ENCODE measurements at places on chromosomes 5 and 9.
A peak's percentile ranks its signal among the peaks of the same experiment; 100 is the strongest.

DNA sequence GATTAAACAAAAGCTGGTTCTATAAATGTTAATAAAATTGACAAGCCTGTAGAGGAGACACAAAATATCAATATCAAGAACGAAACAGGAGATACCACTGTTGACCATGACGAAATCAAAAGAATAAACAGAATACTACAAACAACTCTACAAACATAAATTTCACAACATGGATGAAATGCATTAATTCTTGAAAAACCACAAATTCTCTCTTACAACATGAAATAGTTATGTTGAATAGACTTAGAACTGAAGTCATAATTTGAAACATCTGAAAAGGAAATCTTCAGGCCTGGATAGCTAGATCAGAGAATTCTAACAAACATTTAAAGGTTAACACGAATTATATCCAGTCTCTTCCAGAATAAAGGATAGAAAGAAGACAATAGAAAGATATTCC is 6.9 kb upstream of the SPATA31C1 start:
- DNase-seq: no peak

- no peak for DNase-seq
Measured at GRCh38 chr5:139458580-139459407, 3.7 kb downstream of the ECSCR start.

DNA sequence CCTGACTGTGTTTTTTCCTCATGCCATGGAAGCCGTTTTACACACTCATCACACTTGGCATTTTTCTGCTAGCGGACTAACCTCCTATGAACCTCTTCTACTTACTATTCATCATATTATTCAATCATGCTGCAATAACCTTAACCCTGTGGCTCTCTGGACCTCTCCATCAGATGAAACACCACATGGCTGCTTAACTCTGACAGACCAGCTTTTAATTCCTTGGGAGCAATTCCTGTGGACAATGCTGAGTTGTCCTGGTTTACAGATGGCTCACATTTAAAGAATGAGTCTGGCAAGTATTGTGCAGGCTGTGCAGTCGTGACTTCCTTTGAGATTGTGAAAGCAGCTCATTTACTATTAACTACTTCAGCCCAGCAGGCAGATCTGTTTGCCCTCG is 9.0 kb downstream of the OR1J1 start:
- no peak for DNase-seq

GRCh38 chr9:124752967-124753366 is 18.1 kb downstream of the NR6A1 start:
- no peak for DNase-seq

DNA sequence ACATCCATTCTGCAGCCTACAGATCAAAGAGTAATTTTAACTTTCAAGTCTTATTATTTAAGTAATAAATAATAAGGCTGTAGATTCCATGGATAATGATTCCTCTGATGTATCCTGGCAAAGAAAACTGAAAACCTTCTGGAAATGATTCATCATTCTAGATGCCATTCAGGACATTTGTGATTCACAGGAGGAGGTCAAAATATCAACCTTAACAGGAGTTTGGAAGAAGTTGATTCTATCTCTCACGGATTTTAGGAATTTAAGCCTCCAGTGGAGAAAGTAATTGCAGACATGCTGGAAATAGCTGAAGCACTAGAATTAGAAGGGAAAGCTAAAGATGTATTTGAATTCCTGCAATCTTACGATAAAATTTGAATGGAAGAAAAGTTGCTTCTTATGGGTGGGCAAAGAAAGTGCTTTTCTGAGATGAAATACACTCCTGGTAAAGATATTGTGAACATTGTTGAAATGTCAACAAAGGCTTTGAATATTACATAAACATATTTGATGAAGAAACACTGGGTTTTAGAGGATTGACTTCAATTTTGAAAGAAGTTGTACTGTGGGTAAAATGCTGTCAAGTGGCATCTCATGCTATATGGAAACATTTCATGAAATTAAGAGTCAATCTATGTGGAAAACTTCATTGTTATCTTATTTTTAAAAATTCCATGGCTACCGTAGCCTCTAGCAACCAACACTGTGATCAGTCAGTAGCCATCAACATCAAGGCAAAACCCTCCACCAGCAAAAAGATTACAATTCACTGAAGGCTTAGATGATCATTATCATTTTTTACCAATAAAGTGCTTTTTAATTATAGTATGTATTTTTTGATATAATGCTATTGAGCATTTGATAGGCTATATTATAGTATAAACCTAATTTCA is 1141.0 kb downstream of the CDH12 start:
- no peak for DNase-seq

DNA sequence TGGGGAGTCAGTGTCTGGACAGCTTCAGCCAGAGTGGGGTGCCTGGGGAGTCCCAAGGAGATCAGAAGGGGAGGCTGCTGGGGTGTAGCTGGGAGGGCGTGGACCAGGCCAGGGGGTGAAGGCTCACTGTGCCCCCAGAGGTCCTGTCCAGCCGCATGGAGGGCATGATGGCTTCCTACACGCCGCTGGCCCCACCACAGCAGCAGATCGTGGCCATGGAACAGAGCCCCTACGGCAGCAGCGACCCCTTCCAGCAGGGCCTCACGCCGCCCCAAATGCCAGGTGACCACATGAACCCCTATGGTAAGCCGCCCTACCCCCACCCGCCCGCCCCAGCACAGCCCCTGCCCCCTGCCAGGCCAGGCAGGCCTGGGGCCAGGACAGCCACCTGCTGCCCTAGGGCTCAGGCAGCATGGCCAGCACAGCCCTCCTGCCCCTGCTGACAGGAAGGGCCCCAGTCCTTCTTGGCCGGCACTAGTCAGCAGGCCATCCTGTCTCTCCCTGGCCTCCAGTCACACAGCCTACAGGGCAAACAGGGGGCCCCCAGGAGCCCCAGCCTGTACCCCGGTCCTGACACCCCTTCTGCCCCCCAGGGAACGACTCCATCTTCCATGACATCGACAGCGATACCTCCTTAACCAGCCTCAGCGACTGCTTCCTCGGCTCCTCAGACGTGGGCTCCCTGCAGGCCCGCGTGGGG is 82.1 kb downstream of the LMX1B start:
- no peak for DNase-seq

DNA sequence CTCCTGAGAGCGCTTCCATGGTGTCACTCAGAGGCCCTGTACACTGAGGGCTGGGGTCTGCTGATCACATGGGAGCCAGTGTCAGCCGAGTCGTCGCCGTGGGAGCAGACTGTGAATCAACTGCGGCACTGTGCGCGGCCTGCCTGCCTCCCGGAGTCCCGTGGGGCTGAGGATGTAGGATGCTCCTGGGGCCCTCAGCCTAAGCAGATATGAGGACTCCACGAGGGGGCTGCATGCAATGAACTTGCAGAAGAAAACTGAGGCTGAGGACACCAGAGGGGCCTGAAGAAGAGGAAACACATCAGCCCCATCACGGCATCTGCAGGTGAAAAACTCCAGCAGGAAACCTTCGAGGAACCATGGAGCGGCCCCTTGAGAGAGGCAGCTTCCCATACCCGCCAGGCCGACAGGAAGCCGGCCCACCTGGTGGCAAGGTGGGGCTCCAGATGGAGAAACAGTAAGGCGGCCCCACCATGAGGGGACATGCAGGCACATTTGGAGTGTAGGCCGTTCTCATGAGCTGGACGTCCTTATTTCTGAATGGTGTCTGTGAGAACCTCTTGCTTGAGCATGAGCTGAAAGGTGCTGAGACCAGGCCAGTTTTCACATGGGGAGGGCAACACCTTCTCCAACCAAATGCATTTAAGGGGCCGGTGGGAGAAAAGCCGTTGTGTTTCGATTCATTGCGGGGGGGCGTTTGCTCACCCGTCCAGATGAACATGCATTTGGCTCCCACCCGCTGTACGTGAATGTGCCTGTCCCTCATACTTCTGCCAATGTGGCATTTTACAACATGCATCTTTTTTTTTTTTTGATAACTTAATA is 35.2 kb upstream of the ADAMTS2 start:
- DNase-seq: no peak

DNA sequence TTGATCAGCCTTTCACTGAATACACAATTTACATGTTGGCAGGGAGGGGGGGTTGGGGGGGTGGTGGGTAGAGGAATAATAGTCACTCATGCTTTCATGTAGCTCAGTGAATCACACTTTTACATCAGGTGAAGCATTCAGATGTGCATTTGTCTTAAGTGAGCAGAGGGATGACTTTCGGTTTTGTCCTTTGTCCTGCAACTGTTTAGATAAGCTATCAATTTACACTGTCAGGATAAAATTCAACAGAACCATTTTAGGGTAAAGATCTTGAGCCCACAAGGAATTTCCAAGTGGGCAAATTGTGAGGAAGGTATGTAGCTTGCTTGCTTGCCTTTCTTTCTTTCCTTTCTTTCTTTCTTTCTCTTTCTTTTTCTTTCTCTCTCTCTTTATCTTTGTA is 576.2 kb downstream of the MTRR start:
- DNase-seq: no peak

GRCh38 chr5:135594416-135594960 is 15.7 kb upstream of the CXCL14 start:
- no peak for DNase-seq

- DNase-seq: no peak
Measured at GRCh38 chr5:143649937-143650621, 161.9 kb upstream of the HMHB1 start.

- no peak for DNase-seq
Measured at GRCh38 chr5:135173662-135174290, 139.7 kb upstream of the PITX1 start.

DNA sequence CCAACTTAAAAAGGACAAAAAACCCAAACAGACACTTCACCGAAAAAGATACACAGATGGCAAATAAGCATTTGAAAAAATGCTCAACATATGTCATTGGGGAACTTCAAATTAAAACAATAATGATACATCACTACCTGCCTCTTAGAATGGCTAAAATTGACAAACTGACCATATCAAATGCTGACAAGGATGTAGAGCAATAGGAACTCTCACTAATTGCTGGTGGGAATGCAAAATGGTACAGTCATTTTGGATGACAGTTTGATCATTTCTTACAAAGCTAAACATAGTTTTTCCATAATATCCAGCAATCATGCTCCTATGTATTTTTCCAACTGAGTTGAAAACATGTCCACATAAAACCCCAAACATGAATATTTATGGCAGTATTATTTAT is 58.9 kb upstream of the RAPGEF6 start:
- DNase-seq: no peak

DNA sequence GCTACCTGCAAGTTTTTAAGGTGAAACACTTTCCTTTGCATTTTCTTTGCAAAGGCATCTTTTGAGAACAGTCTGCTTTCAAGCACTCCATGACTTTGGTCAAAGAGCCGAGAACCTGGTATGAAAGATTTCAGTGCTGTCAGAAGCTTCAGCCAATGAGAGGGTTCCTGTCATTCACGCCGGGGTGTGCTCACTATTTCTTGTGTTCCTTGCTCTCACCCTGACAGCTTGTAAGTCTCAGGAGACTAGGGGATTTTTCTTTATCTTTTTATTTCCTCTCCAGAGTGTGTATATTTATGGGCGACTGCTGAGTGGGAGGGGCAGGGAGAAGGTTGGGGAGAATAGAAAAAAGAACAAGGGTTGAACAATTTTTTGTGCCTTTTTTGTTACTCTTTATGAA is 334.0 kb downstream of the PSAT1 start:
- no peak for DNase-seq

- no peak for DNase-seq
Measured at GRCh38 chr5:68122439-68123328, 92.9 kb upstream of the PIK3R1 start.

GRCh38 chr5:112735702-112736101 is 2.0 kb upstream of the APC start:
- no peak for DNase-seq

DNA sequence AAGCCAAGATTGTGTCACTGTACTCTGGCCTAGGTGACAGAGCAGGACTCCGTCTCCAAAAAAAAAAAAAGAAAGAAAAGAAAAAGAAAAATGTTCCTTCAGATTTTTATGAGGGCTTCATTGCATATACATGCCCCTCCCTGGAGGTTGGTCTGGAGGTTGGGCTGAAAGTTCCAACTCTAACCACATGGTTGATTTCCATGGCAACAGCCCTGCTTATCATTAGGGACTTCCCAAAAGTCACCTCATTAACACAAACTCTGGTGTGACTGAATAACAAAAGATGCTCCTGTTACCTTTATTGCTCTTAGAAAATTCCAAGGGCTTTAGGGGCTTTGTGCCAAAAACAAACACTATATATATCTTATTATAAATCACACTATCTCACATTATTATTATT is 113.8 kb downstream of the TMC1 start:
- no peak for DNase-seq

DNA sequence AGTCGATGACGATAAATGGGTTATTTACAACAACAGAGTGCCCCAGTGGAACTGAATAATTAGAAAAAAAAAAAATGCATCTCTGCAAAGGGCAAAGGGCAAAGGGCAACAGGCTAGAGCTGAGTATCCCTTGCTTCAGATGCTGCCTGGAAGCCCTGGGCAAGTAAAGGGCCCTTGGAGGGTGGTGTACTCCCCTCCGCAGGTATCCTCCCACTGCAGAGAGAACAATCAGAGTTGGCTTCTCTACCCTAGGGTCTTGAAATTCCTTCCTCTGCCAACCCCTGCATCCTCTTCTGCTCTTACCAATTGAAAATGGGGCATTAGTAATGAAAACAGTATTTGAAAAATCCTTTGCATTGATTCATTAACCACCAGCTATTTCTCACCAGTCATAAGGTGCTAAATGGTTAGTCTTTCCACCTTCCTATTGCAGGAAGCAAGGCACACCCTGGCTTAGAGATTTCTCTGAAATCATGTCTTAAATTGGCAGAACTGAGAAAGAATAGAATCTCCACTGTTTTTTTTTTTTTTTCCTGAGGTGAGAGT is 122.6 kb downstream of the SEMA6A start:
- no peak for DNase-seq

DNA sequence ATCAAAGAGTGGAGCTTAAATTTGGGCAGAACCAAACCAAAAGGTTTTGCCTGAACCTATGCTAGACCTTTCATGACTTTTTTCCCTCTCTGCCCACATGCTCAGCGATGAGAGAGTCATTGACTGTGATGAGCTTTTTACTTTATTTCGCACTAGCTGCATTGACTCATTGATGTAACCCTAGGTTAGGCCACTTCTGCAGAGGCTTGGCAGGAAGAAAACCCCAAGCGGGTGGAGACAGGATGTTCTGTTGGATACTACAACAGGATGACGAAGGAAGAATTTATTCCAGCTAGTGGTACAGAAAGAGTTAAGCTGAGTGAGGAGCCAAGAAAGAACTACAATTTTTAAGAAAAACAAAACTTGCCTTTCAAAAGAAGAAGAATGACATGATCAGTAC is 18.4 kb downstream of the AGXT2 start:
- no peak for DNase-seq

DNA sequence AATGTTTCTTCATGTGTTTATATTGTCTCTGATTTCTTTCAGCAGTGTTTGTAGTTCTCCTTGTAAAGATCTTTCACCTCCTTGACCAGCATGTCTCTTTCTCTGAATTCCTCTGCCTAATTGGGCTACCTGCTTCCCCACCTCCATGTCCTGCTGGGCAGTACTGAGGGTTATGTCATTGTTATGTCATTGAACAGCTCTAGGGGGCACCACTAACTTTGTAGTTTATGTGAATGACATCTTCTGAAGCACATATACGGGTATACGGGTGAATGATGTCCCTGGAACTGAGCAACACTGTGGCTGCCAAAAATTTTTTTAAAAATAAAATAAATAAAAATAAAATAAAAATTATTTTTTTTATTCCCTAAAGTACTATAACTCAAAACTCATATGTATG is 16.9 kb upstream of the SNCAIP start:
- peak; percentile 15 for DNase-seq
